ENCODE measurements at places on chromosomes 7 and 10.

DNA sequence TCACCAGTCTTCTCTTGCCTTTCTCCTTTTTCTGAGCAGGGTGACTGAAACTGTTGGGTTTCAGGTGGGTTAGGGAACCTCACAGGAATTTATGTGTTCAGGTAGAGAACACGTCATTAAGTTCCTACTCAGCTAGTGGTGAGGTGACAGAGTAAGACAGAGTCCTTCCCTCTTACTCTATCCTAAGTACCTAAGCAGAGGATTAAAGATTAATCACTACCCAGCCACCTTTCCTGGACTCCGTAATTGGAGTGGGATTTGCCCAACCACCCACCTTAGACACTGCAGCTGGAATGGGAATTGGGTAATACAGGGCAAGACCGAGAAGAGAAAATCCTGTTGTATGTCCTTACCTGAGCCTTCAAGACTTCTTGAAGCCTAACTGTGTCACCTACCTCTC is 158.1 kb downstream of the LRRC4 start:
- DNase-seq, result no peak

DNA sequence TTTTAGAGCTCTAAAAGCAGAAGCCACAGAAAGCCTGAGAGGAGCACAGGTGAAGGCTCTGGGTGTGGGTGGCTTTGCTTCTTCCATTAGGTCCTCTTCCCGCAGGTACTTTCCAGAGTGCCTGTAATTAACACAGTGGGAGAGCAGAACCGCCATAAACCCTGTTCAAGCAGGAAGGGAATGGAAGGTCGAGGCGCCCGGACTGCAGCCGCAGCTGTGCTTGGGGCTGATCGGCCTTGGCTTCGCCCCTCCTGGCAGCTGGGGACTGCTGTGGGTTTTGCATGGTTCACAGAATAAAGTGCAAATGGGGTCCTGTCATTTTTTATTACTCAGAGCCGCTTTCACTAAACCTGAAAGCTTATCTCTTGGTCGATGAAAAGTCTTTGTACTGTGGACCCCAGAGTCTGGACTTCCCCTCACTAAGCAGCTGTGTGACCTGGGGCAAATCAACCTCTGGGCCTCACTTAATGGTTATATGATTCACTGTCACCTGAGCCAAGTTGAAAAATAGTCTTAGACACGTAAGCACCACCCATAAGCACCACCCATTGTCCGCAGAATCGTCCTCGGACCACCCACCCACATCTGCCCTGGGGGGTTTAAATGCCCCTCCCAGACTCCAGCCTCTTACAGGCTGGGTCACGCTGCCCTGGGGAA is 100.9 kb downstream of the XRCC2 start:
- DNase-seq, result no peak

- no peak for DNase-seq
These were observed 121.0 kb downstream of the EPC1 start for GRCh38 chr10:32225976-32226375.

DNA sequence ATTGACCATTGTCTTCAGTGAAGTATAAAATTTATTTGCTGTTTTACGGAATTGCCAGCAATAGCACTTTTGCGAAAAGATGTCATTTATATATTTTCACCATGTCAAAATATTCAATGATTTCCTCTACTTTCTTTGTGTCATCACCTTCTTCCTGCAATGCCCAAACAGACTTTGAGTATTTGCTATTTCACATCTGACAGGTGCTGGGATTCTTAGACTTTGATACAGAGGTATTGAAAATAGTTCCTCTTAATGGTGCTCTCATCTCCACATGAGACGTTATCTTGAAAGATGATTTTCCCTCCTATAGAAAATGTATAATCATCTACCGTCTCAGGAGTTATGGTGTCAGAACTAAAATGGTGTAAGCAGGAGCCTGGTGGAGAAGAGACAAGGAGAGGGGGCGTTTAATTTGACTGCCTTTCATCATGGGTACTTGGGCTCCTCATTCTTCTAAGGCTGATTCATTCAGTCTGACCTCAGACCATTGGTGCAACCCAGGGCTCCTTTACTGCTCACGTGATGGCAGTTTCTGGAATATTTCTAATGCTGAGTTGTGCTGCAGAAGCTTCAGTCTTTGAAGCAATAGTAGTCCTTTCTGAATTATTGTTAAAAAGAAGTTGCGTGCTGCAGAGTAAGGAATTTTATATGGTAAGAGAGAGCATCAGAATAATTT is 404.6 kb downstream of the PHTF2 start:
- no peak for DNase-seq

- no peak for DNase-seq
These were observed 421.9 kb upstream of the GALNT17 start for GRCh38 chr7:70710011-70710480.

GRCh38 chr10:23886355-23886754 is 322.6 kb upstream of the KIAA1217 start:
- no peak for DNase-seq

GRCh38 chr7:135207406-135208101 is 3.8 kb downstream of the WDR91 start:
- DNase-seq, result no peak

GRCh38 chr7:110358028-110358427 is 732.9 kb upstream of the LRRN3 start:
- no peak for DNase-seq

DNA sequence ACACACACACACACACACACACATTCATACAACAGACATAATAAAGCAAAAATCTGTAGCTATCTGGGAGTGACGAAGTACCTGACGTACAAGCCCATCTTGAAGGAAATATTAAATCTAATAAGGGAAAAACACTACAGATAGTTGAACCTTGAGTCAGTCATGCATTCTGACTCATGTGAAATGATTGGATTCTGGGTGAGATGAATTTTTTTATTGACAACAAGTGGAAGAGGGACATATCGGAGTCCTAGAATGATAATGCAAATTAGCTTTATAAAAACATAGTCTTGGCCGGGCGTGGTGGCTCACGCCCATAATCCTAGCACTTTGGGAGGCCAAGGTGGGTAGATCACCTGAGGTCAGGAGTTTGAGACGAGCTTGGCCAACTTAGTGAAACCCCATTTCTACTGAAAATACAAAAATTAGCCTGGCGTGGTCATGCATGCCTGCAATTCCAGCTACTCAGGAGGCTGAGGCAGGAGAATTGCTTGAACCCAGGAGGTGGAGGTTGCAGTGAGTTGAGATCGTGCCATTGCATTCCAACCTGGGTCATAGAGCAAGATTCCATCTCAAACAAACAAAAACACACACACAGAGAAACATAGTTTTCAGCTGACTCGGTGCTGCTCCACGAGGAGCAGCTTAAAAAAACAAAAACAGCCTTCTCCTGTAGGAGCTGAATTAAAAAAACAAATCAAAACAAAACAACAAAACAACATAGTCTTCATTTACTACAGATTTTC is 154.4 kb upstream of the MKLN1 start:
- no peak for DNase-seq

- no peak for DNase-seq
These were observed 278.7 kb upstream of the PHYHIPL start for GRCh38 chr10:58897708-58898107.

DNA sequence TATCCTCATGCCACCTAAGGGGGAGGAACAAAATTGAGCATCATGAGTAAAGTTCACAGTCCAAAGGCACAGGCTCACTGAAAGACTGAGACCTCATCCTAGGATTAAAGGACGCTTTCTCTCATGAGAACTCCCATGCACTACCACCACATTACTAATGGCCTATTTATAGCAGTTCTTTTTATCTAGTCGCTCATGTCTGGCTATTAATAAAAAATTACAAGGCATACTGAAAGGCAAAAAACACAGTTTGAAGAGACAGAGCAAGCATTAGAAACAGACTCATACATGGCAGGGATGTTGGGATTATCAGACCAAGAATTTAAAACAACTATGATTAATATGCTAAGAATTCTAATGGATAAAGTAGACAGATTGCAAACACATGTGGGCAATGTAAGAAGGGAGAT is 46.0 kb upstream of the CDK13 start:
- DNase-seq, result no peak

- no peak for DNase-seq
These were observed 2.6 kb upstream of the NEURL1 start for GRCh38 chr10:103490986-103491314.

- no peak for DNase-seq
These were observed 32.1 kb upstream of the PDSS1 start for GRCh38 chr10:26665080-26666048.

- no peak for DNase-seq
These were observed 61.8 kb downstream of the RNF32 start for GRCh38 chr7:156702399-156702798.

DNA sequence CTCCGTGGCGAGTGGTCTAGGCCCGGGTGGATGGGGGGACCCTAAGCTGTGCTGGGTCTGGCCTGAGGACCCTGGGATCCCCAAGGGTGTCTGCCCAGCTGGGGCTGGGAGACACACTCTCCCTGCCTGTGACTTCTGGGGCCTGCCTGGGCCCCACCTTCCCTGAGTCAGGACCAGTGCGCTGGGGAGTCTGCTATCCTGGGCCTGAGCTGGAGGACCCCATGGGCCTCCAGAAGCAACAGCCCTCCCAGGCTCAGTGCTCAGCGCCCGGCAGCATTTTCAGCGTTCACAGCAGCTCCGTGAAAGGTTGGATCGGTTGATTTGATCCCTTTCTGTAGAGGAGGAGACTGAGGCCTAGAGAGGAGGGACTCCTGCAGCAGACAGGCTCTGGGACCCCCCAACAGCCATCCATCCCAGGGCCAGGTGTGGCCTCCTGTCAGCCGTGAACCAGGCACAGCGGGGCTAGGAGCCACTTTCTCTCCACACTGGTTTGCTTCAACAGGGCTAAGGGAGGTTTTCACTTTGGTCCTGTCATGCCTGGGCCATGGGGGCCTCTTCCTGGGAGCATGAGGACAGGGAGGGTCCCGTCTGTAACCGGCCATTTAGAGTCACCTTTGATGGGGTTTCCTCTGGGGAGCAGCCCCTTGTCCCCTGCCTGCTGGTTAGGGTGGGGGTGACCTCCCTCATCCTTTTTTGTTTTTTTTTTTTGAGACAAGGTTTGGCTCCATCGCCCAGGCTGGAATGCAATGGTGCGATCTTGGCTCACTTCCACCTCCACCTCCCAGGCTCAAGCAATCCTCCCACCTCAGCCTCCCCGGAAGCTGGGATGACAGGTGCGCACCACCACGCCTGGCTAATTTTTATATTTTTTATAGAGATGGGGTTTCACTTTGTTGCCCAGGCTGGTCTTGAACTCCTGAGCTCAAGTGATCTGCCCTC is 12.4 kb downstream of the FOXL3 start:
- no peak for DNase-seq

GRCh38 chr7:83791737-83792136 is 142.8 kb upstream of the SEMA3E start:
- no peak for DNase-seq

DNA sequence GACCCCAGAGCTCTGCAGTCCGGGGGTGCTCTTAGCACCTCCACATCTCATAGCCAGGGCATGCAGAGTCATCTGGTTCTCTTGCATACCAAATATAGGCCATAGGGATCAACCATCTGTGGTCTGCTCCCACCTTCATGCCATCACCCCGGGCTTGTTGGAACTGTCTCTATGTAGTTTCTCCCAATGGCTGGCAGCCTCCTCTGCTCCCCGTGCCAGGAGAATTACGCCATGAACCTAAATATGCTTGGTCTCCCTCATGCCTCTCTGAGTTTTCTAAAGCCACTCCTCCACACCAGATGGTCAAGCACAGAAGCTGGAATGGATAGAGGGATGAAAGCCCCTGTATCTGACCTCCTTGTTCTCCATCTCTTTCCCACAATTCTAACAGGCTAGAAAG is 302.6 kb upstream of the MYO3A start:
- DNase-seq, result no peak

DNA sequence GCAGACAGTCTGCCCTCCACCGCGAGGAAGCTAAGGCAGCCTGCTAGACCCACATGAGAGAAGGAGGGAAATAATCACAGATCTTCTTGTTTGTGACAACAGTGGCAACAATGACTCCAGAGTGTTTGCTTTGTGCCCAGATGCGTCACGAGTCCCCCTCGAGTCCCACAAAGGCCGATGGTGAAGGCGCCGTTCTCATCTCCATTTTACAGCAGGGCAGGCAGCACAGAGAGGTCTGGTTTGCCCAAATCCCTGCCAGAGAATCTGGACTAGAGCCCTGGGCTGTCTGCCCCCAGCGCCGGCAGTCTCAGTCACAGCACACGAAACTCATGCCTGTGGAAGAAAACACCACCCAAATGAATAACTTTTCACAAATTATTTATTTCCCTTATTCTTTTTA is 38.1 kb downstream of the KIAA1549 start:
- DNase-seq, result no peak

GRCh38 chr7:96921231-96921630 is 84.1 kb upstream of the DLX6 start:
- no peak for DNase-seq

DNA sequence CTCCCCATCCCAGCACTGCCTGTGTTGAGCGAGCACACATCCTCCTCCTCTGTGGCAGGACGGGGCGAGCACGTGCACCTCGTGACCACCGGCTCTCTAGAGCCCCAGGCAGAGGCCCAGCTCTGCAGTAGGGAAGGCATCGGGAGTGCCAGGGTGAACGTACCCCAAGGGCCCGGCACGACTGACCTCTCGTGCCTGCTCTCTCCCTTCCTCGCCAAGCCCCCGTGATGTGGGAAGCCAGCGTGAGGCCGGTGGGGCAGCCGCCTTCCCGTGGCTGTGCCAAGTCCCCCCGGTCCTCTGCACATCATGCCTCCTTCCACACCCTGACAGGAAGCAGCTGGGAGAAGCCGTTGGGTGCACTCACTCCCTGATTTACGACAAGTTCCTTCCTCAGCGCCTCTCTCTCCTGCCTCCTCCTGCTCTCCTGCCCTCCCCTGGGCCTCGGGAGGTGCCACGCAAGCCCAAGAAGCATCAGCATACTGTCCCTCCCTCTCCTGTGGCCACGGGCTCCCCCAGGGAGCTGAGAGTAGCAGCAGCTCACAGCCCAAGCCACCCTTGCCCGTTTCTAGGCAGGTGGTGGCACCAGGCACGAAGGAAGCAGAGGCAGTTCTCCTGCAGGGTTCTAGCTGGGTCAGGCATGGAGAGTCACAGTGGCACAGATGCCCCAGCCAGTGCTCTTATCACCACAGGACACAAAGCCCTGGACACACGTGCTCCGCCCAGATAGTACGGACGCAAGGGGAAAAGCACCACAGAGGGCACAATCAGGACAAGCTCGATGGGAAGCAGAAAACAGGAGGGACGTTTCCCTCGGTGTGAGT is 47.0 kb downstream of the AMZ1 start:
- no peak for DNase-seq

DNA sequence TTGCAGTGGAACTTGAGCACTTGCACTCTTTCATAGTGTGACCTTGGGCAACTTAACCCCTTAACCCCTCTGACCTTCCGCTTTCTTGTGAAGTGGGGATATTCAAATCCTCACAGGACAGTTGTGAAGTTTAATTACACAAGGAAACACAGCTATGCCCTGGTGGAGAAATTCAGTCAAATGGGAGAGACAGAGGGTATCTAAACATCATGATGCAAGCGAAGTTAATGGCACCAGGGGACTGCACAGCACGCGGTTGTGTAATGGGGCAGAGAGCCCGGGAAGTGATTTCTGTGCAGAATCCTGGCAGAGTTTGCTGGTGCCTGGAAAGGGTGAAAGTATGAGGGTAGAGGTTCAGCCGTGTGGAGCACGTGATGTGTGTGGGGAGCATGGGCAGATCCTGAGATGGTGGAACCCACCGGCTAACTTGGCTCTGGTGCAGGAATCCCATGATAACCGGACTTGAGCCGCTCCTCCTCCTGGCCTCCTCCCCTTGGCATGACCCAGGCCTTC is 51.7 kb downstream of the SNX10 start:
- DNase-seq, result no peak

GRCh38 chr7:111256391-111256790 is 165.5 kb downstream of the LRRN3 start:
- no peak for DNase-seq

- DNase-seq, result no peak
These were observed 36.7 kb downstream of the LUC7L2 start for GRCh38 chr7:139396323-139396951.
